ENCODE measurements at places on chromosomes 6 and 20.

DNA sequence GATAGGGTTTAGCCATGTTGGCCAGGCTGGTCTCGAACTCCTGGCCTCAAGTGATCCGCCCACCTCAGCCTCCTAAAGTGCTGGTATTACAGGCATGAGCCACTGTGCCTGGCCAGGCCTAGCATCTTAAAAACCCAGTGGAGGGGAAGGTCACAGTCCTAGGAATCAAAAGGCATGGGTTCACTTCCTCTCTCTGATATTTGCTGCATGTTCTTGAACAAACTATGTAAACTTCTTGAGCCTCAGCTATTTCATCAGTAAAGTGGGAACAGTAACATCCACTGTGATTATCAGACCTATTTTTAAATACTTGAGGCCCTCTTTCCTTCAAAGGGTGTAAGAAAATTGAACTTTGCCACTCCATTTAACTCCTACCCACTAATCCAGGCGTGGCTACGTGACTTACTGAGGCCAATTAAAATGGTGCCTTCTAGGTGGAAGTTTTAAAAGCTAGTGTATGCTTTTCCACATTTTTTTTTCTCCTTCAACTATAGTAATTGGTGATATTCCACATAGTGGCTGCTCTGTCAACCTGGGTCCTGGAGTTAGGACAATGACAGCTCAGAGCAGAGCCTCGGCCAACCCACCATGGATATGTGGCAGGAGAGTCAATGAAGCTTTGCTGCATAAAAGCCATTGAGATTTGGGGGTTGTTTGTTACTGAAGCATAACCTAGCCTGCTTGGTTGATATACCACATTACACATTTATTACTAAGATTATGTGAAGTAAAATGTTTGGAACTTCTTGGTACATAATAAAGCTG, 32.2 kb upstream of the IER3 start:
- no peaks in the 10 kb centered on the region for H3K36me3 ChIP-seq
- H3K4me1 ChIP-seq: peaks cover 31% of the 10 kb centered on the region
- H3K27me3 ChIP-seq: peaks cover 3% of the 10 kb centered on the region
- H3K4me3 ChIP-seq: no peak overlapping the region
- H3K27ac ChIP-seq: no peak overlapping the region

DNA sequence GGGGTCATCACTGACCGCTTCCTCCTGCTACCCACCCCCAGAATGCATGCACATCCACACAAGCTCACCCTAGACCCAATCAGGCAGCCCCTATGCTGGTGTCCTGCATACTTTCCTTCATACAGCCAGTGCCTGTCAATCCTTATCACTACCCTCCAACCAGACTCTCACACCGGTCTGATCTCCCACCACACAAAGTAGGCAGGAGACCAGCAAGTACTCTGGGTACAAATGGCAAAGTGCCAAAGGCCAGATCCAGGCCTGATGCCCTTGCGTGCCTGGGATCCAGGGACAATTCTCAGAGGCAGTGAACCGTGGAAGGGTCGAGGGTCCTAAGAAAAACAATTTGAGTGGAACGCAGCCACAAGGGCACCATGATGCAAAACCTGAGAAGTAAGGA, 114.2 kb downstream of the HIVEP2 start:
- no peak overlapping the region for H3K4me3 ChIP-seq
- H3K36me3 ChIP-seq: peaks cover 4% of the 10 kb centered on the region
- H3K27me3 ChIP-seq: no peaks in the 10 kb centered on the region
- H3K27ac ChIP-seq: no peak overlapping the region

DNA sequence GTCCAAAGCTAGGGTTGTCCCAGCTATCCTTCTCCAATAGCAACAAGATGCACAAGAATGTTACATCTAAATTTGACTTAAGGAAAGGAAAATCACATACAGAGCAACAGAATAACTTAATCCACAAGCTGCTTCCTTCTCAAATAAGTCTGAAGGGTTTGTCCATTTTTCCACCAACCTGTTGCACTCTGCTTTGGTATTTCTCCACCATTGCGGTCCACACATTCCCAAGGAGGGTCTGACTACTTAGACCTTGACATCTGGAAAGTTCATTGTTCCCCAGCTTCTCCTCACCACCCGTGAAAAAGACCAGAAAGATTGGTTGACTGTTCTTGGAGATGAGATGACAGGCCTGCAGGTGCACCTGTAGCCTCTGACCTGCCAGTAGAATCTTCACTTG, 72.5 kb downstream of the PDSS2 start:
- no peaks in the 10 kb centered on the region for H3K27me3 ChIP-seq
- H3K36me3 ChIP-seq: no peaks in the 10 kb centered on the region
- no peak overlapping the region for H3K27ac ChIP-seq
- DNase-seq: no peak

DNA sequence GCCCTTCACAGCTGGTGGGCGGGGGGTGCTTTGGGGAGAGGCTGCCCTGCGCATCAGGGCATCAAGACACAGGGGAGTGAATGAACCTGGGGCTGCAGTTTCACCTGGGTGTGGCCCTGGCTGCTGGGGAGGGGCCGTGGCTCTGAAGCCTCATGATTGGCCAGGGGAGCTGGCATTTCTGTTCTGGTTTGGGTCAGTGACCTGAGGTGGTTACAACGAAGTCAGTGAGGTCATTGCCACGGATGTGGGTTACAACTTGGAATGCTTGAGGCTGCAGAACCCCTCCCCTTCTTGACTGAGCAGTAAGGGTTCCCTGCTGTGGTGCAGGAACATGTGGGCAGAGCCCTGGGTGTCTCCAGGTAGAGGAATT, 3.0 kb downstream of the TCEA2 start:
- no peak for DNase-seq
- peak overlapping the region; percentile 53 for H3K27ac ChIP-seq
- H3K4me3 ChIP-seq: no peak overlapping the region
- peaks cover 27% of the 10 kb centered on the region for H3K4me1 ChIP-seq

GRCh38 chr6:41286544-41287346, at the start of gene TREM1:
TREM1 (minus strand) TSS chr6:41286682; CDS start chr6:41286655, 27 bp downstream.
- H3K4me1 ChIP-seq: no peaks in the 10 kb centered on the region
- DNase-seq: no peak
- no peak within 1 kb of the TSS for H3K4me3 ChIP-seq

DNA sequence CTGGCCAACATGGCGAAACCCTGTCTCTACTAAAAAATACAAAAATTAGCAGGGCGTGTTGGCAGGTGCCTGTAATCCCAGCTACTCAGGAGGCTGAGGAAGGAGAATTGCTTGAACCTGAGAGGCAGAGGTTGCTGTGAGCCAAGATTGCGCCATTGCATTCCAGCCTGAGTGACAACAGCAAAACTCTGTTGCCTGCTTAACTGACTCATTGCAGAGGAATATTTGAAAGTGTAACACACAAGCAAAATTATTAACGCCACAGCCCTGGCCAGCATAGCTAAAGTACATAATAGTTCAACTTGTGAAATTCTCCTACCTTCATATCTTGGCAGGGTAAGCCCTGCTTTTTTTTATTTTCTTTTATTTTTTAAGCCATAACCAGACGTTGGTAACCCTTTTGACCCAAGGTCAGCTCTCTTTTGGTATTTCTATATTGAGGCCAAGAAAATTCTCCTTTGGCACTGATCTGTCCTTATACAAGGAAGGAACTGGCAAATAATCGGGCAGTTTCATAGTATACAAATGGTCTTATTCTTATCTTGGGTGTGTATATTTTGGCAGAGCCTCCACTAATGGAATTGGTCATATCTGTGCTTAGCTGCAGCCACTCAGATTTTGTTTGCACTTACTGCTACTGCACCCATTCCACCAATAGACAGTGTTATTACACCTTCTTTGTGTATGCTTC, 4.0 kb upstream of the ADGRF5 start:
- no peak for DNase-seq
- H3K27ac ChIP-seq: no peak overlapping the region
- H3K27me3 ChIP-seq: no peaks in the 10 kb centered on the region
- no peak overlapping the region for H3K4me3 ChIP-seq

DNA sequence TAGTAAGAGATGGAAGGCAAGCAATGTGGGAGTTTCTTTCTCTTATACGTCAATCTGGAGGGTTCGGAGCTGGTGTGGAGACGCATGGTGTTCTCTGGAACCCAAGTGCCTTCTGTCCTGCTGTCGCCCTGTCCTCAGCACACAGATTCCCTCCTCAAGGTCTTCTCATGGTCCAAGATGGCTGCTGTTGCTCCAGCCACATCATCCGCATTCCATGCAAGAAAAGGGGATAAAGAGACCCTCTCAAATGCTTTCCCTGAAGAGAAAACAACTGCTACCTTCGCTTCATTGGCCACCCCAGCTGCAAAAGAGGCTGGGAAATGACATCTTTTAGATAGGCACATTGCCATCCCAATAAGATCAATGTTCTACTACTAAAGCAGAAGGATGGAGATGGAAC, 151.2 kb downstream of the ANKRD60 start:
- H3K4me1 ChIP-seq: no peaks in the 10 kb centered on the region
- H3K27me3 ChIP-seq: no peaks in the 10 kb centered on the region
- no peaks in the 10 kb centered on the region for H3K36me3 ChIP-seq
- no peak overlapping the region for H3K27ac ChIP-seq
- no peak for DNase-seq
- no peak overlapping the region for H3K4me3 ChIP-seq

Data from thymus (tissue), 14 donors.